ENCODE measurements at places on chromosomes 3 and 15. TPM values are rescaled to one million over a fixed set of nuclear protein-coding genes. Genes with fewer than 3 reads are reported as not detected.

C3orf49 gene
- not detected for total RNA-seq

DNA sequence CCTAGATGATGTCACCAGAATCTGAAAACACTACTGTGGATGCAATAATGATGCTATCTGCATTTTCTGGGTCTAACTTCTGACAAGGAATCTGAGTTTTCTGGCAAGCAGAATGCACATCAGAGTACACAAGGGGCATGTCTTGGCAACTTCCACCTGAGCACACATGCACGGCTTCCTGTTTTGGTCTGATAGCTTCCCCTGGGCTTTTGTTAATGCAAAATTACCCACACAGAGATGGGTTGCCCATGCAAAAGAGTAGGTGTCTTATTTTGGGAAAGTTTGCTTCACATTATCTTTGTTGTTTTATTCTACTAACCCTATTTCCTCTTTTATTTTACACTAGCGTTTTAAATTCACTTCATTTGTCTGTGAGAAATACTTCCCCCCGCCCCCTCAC is 74.2 kb upstream of the SATB1 start:
- DNase-seq = no peak

GRCh38 chr3:58292866-58293265 is 13.2 kb upstream of the RPP14 start:
- DNase-seq = no peak

SERF2 gene
- 927 TPM for total RNA-seq

DNA sequence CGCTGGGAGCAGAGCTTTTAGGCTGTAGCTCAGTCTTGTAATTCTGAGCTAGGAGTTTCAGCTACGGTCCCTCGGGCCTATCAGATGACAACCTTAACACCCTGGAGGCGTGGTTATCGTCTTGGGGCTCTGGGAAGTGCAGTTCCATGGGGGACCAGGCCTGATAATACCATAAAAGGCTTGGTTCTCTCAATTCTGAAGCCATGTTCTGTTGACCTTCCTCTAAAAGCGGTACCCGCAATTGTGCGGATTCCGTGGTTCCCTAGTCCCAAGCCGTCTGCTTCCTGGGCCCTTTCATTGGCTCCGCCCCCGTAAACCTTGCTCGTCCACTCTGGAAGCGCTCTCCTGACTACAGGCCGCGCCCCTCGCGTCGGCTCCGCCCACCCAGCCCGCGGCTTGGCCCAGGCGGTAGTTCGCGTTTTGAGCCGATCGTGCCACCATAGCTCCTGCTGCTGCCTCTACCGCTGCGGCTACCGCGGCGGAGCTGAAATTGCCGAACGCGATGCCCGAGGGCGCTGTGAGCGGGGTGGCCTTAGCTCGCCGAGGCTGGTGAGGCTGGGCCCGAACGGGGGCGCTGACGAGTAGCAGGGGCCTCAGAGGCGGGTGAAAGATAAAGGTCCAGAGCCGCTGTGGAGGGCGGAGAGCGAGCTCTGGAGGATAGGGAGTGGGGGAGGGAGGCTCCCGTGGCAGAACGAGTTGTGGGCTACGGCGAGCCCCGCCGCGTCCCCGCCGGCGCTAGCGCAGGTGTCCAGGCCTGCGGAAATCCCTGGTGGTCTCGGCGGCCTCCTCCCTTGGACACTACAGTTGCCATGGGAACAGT is at the start of gene MAPKBP1:
TSS of gene MAPKBP1 (plus strand) at position 423 of the 820 bp plus-strand sequence. CDS start 792 bp downstream, outside the sequence.
- peak; percentile 84 for DNase-seq

GRCh38 chr3:195616681-195617080 is 32.9 kb upstream of the APOD start:
- DNase-seq = no peak

- no peak for DNase-seq
These were observed 9.6 kb upstream of the TIPARP start for GRCh38 chr3:156664831-156665178.

DNA sequence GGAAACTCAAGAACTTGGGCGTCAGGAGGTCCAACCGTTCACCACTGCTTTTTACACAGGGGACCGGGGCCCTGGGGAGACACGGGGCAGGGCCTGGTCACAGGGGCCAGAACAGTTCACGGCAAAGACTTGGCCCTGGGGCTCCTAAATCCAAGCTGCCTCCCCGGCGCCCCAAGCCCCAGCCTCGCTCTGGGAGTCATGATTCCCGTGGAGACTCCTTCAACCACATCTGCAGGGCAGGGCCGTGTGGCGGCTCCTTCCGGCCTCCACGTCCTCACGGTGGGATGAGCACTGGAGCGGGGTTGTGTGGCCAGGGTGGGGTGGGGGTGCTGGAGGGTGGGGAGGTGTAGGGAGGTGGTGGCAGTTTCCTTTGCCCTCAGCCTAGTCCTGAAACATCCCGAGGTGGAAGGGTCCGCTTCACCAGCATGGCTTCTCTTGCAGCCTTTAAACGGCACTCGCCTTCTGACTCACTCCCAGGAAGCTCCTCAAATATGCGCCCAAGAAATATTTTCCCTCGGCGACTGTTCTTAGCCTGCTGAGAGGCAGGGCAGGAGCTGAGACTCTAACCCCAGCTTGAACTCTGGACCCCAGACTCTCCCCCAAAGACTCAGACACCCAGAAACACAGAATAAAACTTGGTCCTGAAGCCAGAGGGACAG is 1.8 kb downstream of the MUC4 start:
- no peak for DNase-seq

ZNF774 gene
- total RNA-seq = 1.4 TPM

DNA sequence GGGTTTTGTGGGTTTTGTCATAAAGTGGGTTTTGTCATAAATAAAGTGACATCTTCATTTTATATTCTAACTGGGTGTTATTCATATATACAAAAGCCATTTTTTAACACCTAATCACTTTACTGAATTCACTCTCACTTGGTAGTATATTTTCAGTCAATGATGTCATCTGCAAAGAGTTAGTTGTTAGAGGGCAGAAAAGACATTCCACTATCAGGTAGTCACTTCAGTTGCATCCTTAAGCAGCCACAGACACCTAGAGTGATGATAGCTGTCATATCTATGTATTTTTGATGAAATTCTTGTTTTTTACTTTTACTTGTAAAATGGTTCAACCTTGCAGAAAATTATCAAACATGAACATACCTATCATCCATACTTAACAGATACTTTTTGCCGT is 89.0 kb downstream of the DHX36 start:
- DNase-seq = no peak

CAPN3 gene
- total RNA-seq = 11.5 TPM
